ENCODE measurements at places on chromosomes 6 and 20.

DNA sequence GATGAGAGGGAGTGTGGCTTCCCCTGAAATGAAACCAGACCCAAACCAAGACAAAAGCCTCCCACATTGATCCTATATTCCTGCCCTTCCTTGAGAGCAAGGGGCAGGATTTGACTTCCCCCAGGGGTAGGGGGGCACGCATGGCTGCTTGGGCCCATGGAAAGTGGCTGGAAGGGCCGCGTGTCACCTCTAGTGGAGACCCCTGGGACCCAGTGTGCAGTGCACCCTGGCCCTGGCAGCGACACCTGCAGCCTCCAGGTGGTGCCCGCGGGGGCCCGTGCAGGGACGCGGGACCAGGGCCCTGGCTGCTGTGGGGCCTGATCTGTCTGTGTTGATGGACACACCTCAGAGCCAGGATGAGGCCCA lies 18.0 kb upstream of the SLCO4A1 start:
- no peak for DNase-seq

GRCh38 chr6:38552121-38552520 lies 87.6 kb downstream of the BTBD9 start:
- DNase-seq = no peak

- DNase-seq = no peak
Measured at GRCh38 chr6:33095681-33096080, 19.9 kb downstream of the HLA-DPB1 start.

DNA sequence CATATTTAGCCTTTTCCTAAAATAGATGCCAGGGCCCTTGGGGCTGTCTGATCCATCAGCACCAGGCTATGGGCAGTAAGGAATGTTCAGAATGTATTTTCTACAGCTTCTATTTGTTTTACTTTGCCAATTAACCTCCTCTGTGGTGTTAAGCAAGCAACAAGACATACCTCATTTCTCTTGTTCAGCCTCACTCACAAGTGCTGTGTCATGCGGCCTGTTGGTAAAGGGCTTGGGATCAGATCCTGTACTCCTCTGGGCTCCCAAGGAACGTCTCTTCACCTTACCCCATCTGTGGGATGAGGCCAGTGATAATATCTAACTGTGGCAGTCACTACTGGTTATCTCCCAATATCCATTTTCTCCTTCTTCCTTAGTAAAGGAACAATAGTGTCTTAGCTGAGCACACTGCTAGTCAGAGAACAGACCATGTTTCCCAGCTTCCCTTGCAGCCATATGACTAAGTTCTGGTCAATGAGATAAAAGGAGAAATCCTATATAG lies 7.0 kb upstream of the DSTN start:
- DNase-seq = no peak

DNA sequence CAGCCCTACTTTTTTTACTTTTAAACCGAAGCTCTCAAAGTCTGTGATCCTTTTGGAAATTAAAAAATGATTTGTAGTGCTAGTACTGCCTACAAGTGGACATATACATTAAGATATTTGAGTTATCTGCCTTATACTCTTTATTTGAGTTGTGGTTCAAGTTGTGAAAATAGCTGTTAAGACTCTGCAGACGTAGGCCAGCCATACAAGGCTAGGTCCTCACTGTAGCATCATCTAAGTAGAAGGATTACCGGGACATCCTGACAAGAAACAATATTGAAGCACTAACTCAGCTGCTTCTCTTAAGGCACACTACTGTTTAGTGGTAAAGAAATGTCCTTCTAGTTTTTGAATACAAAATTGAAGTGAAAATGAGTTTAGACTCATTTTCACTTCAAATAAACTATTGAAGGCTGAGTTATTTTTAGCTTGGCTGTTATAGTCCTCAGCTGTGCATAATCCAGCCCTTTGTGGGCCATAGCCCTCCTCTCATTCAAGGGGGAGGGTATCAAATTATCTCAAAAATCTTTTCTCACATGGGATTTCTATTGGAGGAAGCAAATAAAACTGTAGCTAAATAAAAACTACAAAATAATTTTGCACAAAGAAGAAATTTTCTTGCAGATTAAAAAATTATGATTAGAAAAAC lies 68.1 kb downstream of the JAG1 start:
- DNase-seq = no peak

DNA sequence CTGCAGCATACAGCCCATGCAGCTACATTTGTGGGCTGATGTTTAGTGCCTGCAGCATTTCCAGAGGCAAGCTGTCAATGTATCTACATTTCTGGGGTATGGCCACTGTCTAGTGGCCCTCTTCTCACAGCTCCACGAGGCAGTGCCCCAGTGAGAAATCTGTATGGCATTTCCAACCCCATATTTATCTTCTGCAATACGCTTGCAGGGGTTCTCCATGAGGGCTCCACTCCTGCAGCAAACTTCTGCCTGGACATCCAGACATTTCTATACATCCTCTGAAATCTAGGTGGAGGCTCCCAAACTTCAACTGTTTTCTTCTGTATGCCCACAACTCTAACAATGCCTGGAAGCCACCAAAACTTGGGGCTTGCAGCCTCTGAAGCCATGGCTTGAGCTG lies 502.3 kb downstream of the C6orf118 start:
- DNase-seq = no peak

DNA sequence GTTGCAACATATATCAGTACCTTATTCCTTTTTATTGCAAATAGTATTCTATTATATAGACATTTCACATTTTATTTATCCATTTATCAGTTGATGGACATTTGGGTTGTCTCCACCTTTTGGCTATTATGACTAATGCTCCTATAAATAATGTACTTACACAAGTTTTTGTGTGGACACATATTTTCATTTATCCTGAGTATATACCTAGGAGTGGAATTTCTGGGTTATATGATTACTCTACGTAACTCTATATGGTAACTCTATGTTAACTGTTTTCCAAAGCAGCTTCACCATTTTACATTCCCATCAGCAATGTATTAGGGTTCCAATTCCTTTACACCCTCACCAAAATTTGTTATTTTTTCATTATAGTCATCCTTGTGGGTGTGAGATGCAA lies 405.0 kb downstream of the ESR1 start:
- DNase-seq = no peak

- DNase-seq = no peak
Measured at GRCh38 chr6:46677314-46677654, 10.4 kb upstream of the TDRD6 start.

DNA sequence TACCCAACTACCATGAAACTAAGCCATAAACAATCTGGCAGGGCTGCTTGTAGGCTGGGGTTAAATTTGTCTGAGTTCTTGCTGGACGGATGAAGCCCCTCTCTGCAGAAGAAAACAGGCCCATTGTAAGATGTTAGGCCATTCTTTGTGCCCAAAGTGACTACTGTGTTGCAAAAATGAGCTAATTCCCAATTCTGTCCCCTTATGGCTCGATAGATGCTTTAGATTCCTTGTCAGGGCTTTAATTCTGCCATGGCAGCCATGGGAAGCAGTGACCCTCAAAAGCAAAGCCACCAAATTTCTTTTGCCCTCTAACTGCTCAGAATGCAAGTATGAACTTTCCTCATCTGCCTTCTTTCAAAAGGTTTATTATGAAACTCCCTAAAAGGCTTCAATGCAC lies 45.2 kb downstream of the LAMA4 start:
- no peak for DNase-seq

- no peak for DNase-seq
Measured at GRCh38 chr6:143607974-143608373, 69.8 kb upstream of the PHACTR2 start.

DNA sequence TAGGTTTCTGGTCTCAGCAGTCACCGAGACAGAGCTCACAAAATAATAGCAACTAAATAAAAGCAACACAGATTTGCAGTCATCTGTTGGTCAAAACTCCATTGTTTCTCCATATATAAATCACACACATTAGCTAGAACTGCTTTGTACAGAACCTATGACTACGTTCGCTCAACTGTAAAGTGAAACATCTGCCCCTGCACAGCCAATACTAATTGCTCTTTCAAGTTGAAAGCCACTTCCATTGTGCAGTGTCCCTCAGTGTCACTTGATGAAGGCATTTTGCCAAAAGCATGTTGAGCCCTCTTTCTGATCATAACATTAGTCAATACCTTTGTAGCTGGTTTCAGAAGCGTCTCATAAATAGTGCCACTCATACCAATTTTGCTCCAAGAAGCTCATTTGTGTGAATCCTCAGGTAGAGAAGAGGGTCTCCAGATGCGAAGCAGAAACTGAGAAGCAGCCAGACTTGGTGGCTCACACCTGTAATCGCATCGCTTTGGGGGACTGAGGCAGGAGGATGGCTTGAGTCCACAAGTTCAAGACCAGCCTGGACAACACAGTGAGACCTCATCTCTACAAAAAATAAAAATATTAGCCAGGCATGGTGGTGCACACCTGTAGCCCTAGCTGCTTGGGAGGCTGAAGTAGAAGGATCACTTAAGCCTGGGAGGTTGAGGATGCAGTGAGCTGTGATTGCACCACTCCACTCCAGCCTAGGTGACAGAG lies 68.9 kb downstream of the PERP start:
- DNase-seq = no peak

DNA sequence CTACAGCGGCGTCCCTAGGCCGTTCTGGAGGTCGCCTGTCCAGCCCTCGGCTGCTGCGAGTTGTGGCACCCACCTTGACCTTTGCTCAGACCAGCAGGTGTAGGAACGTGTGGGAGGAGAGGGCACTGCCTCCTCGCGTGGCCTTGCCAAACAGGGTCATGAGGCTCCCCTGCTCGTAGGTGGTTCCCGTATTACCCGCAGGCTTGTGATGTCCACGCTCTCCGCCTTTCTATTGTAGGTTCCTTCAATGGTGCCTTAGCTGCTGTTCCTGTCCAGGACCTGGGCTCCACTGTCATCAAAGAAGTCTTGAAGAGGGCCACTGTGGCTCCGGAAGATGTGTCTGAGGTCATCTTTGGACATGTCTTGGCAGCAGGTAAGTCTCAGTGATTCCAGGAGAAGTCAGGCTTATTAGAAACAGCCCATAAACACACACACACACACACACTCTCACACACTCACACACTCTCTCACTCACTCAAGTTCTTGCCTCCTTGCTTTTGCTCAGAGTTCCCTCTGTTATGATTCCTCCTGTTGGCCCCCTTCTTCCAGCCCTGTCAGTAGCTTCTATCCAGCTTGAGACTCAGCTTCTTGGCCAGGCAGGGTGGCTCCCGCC lies 942 bp downstream of the ACAT2 start:
- peak; percentile 65 for DNase-seq

- DNase-seq = no peak
Measured at GRCh38 chr6:22917344-22917743, 348.0 kb downstream of the HDGFL1 start.

DNA sequence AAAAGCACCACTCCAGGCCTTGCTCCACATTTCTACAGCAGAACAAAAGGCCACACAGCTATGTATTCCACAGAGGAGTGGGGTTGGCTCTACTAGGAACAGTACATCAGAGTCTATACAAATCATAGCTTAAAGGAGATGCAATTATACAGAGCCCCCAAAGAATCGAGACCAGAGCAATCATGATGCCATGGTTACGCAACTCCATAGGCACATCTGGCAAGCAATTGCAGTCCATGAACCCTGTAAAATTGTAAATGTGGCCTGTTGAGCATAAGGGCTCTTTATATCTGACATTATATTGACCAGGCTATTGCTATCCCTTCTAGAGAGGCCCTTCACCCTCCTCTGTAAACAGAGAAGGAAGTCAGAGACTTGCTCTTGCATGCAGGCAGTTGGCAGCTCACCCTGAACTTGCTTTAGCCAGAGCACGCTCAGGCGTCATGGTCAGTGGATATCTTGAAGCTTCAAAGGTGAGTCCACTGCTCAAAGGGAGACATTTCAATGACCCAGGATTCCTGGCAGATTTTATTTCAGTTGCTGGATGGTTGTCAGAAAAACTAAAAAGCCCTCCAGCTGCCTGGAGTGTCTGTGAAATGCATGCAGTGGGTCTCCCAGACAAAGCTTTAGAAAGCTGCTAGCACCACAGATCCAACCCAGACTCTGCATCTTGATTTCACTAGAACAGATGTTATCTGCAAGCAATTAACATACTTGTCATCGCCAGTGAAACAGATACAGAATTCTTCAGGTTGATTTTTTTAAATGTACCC lies 357.2 kb downstream of the CENPW start:
- no peak for DNase-seq

GRCh38 chr6:41040101-41040939 lies 1.3 kb upstream of the UNC5CL start:
- no peak for DNase-seq

DNA sequence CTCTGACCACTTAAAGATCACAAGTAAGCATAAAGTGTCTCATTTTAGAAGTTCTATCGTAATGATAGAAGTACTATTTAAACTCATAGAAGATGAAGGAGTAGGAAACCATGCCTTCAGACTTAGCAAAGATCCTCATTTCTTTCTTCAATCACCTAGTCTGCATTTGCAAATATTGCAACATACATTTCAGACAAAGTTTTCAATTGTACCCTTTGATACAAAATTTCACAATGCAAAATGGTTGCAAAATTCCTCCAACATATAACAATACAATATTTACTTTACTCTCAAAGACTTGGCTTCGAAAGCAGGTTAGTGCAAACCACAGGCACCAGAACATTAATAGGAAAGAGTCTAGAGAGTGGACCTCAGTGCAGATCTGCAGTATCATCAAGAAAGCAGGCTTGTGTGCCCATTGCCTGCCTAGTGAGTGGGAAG lies 16.1 kb upstream of the ROS1 start:
- no peak for DNase-seq

GRCh38 chr6:45326698-45327417 lies 1.3 kb upstream of the RUNX2 start:
- DNase-seq = no peak

- DNase-seq = no peak
Measured at GRCh38 chr6:154358019-154358545, 1.5 kb upstream of the IPCEF1 start.

DNA sequence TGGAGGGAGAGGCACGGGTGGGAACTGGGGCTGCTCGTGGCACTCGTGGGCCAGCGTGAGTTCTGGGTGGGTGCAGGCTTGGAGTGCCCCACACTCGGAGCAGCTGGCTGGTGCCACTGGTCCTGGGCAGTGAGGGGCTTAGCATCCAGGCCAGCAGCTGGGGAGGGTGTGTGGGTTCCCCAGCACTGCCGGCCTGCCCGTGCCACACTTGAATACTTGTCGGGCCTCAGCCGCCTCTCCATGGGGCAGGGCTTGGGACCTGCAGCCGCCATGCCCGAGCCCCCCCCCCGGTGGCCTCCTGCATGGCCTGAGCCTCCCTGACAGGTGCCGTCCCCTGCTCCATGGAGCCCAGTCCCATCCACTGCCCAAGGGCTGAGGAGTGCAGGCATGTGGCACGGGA lies 207.2 kb downstream of the CD109 start:
- DNase-seq = no peak

DNA sequence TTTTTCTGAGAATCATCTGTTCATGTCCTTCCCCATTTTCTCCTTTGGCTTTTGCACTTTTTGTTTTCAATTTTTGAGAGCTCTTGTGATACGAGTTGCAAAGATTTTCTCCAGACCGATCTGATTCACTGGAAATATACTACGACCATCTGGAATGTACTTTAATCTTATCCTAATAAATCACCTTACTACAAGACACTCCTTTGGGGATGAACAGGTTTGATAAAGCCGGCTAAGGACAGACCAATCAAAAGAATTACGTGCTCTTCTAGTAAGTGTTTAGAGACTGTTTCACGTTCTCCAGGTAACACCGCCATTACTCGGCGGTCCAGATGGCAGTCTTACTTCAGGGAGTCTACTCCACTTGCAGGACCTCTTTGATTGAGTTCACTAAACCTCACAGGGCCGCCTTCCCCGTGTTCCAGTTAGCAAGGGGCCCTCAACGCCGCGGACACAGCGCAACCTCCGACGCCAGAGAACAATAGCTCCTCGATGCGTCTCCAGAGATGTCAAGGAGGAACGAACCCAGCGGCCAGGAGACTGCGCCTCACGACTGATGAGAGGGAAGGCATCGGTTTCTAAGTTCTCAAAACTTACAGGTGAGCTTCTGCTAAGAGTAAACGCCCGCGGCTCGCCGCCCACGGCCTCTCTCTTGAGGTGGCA lies 920 bp upstream of the WTAP start:
- DNase-seq = no peak
